Fibroblast of skin of left quadriceps (primary cell): ENCODE measurements at places on chromosomes 2 and 18.

DNA sequence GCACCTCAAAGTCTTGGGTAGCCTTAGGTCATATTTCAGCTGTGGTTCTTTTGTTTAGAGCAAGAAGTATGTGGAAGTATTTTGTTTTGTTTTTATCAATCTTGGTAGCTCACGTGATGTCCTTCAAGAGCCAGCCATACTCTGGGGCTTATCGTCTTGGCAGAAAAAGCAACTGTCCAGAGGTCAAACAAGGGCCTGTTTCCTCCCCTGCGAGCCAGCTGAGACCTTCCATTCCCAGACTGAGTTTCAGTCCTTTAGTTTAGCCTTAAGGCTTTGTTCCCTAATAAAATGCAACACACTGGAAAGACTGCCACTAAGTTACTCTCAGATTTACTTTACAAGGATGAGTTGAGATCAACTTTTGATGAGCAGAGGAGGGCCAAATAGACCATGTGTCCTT is 63.5 kb downstream of the TXNL1 start:
- no peak for DNase-seq

DNA sequence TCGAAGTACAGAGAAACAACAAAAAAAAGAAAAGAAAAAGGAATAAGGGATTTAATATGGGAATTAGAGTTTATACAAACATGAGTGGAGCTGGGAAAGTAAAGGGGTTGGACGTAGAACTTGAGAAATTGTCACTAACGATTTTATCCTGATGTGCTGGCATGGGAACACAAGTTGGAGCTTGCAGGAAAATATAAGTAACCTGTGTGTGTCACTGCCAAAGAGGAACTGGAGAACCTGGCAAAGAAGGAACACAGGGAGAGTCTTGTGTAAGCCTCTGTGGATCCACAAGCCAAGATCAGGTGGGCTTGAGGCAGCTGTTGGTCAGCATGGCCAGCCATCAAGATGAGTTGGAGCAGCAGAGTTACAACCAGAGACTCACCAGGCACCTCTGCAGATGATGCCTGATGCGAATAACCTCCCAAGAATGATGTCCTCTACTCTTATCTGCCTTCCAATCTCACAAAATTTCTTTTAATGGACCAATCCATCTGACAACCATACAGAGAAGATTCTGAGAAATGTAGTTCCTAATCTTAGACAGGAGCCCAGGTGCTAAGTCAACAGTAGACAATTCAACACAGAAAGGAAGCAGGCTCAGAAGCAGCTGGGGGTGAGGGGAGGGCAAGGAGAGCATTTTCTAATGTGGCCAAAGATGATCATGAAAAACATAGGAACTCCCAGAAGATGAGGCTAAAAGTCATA is 77.0 kb upstream of the SPOPL start:
- no peak for DNase-seq

- DNase-seq = no peak
Observed at GRCh38 chr2:108829578-108830310, 43.2 kb downstream of the CCDC138 start.

DNA sequence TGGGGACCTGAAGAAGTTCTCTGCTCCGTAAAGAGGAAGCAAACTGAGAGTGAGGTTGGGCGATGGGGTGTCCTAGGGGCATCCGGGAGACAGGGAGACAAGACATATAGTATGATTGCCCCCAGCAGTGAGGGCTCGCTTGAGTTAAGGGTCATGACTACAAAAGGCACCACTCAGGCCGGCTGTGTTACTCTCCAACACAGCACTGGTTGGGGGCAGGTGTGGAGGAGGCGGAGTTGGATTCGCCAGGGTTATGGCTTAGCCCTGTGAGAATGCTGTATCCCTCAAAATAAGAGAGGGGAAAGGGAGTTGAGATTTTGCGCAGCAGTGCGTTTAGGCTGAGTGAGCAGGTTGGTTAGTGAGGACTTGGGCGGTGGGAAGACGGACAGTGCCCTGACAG is 12.0 kb downstream of the DYSF start:
- DNase-seq = no peak

- no peak for DNase-seq
Observed at GRCh38 chr18:43314941-43315340, 37.7 kb upstream of the SYT4 start.

GRCh38 chr18:73414598-73414997 is 546.8 kb upstream of the NETO1 start:
- no peak for DNase-seq

- DNase-seq = no peak
Observed at GRCh38 chr2:149858216-149858615, 270.6 kb upstream of the MMADHC start.

DNA sequence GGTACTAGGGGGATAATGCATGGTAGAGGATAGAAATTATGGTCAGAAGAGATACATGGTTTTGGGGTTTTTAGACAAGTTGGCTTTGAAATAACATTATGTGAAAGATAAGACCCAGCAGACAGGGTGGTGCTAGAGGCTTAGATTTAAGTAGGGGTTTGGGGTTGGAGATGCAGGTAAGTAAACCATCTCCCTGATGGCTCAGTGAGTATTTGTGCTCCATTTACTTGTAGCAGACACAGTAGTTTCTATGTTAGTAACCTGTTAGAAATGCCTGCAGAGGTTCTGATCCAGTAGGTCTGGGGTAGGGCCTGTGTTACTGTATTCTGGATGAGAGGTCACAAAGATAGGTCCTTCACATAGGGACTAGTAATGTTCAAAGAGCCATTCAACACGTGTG is 13.7 kb downstream of the WDR43 start:
- no peak for DNase-seq

GRCh38 chr18:3525870-3526420 is 76.0 kb downstream of the TGIF1 start:
- DNase-seq = peak; percentile 18

- peak; percentile 95 for DNase-seq
Observed at GRCh38 chr2:241965931-241966412, 96.4 kb downstream of the RTP5 start.

DNA sequence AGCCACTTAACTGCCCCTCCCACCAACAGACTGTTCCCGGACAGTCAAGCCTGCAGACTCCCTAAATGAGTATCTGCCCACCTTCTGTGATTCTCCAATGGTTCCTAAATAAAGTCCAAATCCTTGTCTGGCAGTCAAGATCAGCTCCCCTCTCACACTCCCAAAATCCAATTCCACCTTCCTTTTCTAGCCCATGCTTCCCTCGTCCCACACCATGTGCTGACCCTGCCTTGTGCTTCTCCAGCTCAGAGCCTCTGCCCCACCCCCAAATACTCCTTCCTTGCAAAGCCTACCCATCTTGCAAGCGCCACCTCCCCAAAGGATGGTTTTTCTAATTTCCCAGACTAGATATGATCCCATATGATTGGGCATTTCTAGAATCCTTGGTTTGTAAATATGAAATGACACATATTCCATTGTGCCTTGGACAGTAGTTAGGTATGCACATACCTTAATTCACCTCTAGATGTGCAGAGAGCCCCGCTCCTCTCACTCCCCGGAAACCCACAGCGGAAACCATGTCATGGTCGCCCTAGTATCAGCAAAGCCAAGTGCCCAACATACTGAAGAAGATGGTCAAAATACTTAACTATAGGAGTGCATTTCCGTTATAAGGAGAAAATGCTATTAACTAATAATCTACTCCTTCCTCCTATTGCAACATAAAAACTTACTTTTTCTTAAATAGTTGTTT is 97.2 kb downstream of the KCTD1 start:
- no peak for DNase-seq
